ENCODE measurements at places on chromosomes 4 and X.
A peak's percentile ranks its signal among the peaks of the same experiment; 100 is the strongest.

- no peak for DNase-seq
These were observed 120.6 kb downstream of the KDR start for GRCh38 chr4:55004831-55005230.

GRCh38 chr4:163565226-163566135 lies 71.0 kb downstream of the TMA16 start:
- DNase-seq: no peak

DNA sequence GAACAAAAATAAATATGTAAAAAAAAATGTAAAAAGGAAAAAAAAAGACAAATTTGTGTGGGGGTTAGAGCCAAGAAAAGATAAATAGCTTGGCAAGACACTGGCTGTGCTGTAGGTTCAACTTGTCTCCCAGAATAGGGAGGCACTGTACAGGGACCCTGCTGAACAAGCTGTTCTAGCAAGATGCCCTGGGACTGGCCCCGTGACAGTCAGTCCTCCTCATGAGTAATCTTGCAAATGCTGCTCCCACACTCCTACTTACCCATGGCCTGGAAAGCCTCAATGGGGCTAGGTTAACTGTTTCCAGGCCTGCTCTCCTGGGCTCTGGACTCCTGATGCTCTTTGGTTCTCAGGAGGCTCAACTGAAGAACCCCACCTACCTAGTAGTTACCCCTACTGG lies 106.8 kb downstream of the ATG4A start:
- DNase-seq: no peak

DNA sequence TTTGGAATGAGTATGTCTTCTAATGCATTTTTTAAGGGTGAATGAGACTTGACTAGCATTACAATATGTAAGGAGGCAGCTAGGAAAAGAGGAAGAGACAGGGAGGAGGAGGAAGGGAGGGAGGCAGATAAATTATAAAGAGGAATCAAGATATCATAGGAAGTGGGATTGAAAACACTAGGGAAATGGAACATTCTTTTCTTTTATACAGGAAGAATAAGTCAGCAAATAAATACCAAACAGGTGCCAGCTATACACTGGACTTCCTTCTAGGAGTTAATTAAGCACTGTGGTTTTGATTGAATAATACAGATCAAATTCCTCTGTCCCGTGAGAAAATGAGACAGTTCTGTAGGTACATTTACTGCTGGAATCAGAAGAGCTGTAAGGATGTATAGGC lies 78.6 kb downstream of the PACRGL start:
- no peak for DNase-seq

- DNase-seq: no peak
These were observed 54.7 kb upstream of the PRDM8 start for GRCh38 chr4:80142394-80143306.

DNA sequence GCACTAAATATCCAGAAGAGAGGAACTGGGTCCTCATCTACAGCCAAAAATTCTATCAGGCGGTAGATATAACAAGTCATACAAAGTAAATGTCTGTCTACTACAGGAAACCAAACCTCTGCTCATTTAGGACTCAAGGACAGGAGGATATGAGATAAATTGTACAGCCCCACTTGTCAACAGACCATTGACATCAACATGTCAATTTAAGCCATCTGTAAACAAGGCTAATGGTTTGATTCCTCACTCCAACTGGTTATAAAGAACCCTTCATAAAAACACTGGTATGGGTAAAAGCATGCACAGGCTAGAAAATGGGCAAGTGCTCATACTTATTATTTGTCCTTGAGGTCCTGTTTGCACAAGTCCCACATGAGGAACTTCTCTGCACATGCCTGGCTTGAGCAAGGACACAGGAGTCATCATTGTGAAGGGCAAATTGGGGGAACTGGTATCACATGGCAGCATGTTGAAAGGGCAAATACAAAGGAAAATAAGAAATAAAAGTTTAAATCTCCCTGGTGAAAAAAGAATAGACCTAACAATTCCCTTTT lies 13.2 kb downstream of the RTL8B start:
- no peak for DNase-seq

DNA sequence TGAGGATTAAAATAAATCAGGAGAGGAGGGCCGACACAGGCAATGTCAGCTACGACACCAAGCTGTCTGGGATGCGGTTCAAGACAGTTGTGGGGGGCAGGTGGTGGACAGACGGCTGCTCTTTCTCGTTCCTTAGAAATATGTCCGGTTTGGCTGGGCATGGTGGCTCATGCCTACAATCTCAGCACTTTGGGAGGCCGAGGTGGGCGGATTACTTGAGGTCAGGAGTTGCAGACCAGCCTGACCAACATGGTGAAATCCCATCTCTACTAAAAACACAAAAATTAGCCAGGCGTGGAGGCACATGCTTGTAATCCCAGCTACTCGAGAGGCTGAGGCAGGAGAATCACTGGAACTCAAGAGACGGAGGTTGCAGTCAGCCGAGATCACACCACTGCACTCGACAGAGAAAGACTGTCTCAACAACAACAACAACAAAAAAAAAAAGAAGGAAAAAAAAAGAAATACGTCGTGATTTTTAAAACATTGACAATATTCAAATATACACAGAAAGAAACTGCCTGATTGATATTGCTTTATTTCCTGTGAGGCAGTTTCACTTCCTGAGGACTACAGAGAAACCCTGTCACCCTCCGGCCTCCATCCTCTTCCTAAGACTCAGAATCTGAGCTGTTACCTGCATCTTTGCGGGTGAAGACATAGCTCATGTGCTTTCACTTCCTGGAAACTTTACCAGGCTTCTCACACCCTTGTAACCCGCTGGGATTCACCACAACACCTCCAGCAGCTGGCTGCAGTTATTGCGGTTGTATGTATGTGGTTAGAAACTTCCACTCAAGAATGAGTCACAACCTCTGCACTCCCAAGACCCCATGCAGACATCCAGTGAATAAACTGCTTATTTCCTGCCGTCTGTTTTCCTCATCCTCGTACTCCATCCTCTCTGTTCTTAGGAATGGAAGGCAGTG lies 63.8 kb upstream of the STS start:
- peak; percentile 96 for DNase-seq

DNA sequence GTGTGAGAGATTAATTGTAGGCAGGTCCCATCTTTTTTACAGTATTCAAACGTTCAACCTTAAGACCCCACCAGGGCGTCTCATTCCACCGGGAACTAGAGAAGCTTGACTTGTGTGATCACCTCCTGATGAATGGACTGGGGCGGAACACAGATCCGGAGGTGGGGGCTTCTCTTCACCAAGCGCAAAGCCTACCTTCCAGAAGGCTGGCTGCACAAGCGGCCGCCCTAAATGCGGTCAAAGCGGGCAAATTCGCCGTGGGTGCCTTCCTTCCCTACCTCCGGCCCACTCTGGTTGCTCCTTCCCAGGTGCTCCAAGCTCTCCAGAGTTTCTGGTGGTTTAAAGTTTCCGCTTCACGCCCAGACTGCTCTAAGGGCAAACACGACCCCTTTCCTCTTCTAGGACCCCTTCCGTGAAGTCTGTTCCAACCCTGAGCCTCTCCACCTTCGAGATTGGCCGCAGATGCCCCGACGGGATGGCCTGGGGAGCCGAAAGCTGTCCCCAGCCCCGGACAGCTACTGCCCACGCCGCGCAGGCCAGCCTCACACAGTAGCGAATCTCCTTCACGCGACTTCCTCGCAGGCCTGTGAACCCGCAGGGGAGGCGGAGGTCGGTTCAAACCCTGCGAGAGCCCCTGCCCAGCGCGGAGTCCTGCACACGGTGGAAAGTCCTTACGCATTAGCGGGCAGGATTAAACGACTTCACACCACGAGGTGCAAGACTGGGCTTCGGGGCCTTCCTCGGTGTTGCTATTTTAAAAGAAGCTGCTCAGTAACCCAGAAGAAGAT lies 1.6 kb upstream of the WWC2 start:
- no peak for DNase-seq

GRCh38 chr4:170497112-170497511 lies 407.4 kb upstream of the AADAT start:
- DNase-seq: no peak

- DNase-seq: no peak
These were observed 17.7 kb upstream of the PIM2 start for GRCh38 chrX:48936429-48937053.

DNA sequence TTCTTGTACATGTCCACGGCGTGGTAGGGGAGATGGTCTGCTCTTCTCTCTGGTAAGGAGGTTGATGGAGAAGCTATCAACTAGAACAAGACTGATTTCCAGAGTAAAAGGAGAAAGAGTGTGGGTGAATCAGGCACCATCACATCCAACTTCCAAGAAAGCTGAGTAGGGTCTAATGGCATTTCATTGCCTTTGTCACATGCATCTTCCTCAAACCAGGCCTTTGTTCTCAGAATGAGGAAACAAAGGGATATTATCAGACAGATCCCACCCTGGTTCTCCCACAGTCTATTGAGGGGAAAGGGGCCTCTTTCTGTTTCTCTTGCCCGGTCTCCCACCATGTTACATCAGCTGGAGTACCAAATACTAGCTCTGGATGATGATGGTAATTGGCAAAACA lies 160.2 kb upstream of the RBPJ start:
- no peak for DNase-seq

GRCh38 chr4:136400829-136401228 lies 1131.5 kb downstream of the PCDH18 start:
- DNase-seq: no peak

GRCh38 chrX:69216446-69216845 lies 51.2 kb upstream of the PJA1 start:
- no peak for DNase-seq

DNA sequence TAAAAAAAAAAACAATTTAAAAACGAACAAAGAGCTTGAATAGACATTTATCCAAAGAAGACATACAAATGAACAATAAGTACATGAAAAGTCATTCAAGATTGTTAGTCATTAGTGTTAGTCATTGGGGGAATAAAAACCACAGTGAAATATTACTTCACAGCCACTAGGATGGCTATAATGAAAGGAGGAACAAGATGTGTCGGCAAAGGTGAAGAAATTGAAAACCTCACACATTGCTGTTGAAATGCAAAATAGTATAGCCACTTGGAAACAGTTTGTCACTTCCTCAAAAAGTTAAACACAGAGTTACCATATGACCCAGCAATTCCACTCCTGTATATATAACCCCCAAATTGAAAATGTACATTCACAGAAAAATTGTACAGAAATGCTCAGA lies 45.2 kb upstream of the SLC39A8 start:
- DNase-seq: peak; percentile 57

DNA sequence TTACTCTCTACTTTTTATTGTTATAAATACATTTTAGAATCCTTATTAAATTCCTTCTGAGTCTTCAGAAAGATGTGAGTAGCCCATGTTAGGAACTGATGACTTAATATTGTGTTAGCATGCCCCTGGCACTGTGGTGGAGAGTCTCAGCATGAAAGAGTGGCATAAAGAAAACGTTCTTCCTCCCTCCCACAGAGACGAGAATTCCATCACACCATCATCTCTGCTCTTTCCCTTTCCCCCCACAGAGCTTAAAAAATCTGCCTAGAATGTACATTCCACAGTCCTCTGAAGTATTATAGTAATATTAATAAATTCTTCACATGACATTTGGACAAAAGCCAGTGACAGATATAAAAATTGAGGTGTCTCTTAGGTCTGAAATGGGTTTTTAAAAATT lies 117.8 kb upstream of the DKK2 start:
- no peak for DNase-seq

DNA sequence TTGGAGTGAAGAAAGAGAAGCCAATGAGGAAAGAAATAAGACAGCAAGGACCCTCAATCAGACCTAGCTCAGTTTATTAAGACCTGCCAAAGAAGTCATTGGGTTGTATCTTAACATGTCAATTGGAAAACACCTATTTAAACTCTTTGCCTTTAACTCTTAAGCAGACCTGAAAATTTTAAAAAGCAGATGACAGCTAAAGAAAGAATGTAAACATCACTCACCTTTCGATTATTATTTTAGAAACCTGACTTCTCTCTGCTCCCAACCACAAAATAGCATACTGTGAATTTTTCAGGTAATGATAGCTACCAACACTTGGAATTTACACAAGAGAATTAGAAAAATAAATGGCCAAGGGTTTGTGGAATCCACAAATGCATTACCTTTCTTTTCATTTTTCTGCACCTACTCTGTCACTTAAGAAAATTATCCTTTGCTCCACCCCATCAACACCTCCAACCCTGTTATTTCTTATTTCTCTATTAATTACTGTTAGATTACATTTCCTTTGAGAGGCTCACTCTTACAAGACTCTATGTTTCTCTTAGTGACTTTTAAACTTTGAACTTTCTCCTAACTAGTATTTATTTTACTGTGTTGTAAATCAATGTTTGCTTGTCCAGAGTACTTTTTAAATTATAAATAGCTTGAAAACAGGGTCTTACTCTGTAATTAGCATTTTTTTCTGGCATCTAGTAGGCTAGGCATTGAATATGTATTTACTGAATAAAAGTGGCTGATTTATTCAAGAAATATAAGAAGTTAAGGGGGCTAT lies 765 bp upstream of the SULT1E1 start:
- DNase-seq: no peak

DNA sequence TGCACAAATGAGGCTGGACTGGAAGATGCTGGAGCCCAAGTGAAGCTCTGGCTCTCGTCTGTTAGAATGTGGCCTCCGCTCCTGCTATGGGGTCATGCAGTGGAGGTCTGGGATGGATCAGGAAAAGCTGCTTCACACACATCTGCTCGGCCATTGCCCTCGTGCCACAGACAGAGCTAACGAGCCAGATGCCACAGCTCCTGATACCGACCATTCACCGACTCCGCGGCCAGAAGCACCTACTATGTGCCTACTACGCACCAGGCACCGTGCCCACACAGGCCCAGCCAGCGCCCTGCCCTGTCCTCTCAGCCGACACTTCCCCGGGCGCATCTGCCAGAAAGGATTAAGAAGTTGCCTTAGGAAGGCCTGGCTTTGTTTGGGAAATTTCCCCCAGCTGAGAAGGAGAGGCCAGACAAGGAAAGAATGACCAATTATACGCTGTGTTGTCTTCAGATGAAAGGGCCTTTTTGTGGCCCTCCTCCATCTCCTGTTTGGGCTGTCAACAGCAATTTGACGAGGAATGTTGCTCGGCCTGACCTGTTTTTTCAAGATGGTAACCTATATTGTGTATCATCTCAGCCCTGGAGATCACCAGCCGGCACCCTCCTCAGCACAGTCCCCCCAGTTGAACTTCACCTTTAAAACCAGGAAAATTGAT lies 34.3 kb downstream of the HMX1 start:
- no peak for DNase-seq

GRCh38 chr4:12987284-12987683 lies 496.9 kb downstream of the RAB28 start:
- DNase-seq: no peak

DNA sequence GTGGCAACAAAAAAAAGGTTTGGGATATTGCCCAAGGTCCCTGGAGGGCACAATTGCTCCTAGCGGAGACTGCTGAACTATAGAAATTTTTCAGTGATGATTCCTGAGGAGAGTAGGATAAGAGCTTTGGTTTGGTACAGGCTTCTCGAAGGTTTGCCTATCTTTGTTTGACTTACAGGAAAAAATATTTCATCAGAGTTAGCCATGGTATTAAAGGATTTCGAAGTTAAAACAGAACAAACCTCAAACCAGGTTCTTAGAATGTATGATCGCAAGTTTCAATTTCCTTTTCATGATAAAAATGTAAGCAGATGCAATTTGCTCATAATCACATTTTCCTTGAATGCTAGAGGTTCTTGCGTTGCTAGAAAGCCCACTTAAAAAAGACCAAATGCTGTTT lies 1.7 kb downstream of the EGFL6 start:
- DNase-seq: no peak

- DNase-seq: peak; percentile 12
These were observed 39.3 kb downstream of the ING2 start for GRCh38 chr4:183544109-183544508.

GRCh38 chr4:54940996-54941865 lies 184.2 kb downstream of the KDR start:
- no peak for DNase-seq

- peak; percentile 86 for DNase-seq
These were observed 15.8 kb upstream of the RGS12 start for GRCh38 chr4:3276986-3277385.

GRCh38 chr4:84916227-84916626 lies 50.3 kb downstream of the WDFY3 start:
- DNase-seq: no peak

Measured in M059J (cell line).